Natural killer cell (primary cell): ENCODE measurements at places on chromosomes 2 and 18. TPM values are rescaled to one million over a fixed set of nuclear protein-coding genes. Genes with fewer than 3 reads are reported as not detected.

DNA sequence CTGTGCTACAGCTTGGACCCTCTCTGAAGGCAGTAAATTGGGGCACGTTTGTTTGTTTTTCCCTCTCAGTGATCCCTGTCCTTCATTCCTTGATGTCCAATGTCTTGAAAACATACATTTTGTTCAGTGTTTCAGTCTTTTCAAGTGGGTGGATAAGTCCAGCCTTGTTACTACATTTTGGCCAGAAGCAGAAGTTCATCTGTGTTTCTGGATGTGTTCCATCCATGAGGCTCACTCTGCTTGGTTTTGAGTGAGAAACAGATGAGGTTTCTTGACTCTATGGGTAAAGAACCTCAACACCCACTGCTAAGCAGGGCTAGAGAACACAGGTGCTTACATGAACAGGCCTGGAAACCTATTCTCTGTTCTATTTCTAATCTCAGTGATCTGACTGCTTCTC, 74.5 kb upstream of the RFX8 start:
- DNase-seq = no peak

- peak; percentile 11 for DNase-seq
These were observed 105.6 kb downstream of the PRPF40A start for GRCh38 chr2:152611458-152612231.

The GPR35 gene
- total RNA-seq = 15.7 TPM

- no peak for DNase-seq
These were observed 56.9 kb downstream of the HNMT start for GRCh38 chr2:138021154-138021553.

The ATL2 gene
- total RNA-seq = 51.8 TPM

- DNase-seq = no peak
These were observed 36.6 kb downstream of the POMC start for GRCh38 chr2:25131567-25132298.

The KCNK3 gene
- not detected for total RNA-seq

The EHD3 gene
- total RNA-seq = 7.2 TPM
